HAP-1 (cell line): ENCODE measurements at places on chromosomes 2 and 18.
A peak's percentile ranks its signal among the peaks of the same experiment; 100 is the strongest.

- DNase-seq, result no peak
Observed at GRCh38 chr2:164896634-164897355, 55.2 kb upstream of the COBLL1 start.

DNA sequence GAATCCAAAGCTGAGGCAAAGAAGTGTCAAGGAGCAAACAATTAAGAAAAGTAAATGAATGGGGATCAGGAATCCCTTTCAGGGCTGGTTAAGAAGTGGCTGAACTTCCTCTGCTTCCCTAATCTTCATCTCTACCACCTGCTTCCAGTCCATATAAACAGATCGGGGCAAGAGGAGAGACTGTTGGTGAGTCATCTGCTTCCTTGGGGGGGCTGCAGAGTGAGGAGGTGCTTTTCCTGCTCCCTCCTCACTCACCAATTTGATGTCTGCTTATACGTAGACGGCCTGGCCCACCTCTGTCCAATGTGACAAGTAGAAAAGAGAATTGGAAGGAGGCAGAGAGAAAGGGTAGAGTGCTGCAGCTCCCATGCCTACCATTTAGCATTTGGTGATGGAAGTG, 68.4 kb downstream of the NAB1 start:
- no peak for DNase-seq

DNA sequence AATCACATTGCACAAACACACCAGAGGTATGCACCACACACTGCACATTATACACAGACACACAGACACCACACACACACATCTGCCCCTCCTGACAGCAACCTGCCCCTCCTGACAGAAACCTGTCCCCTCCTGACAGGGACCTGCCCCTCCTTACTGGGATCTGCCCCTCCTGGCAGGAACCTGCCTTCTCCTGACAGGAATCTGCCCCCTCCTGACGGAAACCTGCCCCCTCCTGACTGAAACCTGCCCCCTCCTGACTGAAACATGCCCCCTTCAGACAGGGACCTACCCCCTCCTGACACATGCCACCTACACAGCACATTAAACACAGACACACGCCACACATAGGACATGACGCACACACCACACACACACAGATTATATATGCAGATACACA, 88.9 kb downstream of the PXDN start:
- no peak for DNase-seq

- DNase-seq, result no peak
Observed at GRCh38 chr2:11397513-11397912, 53.1 kb upstream of the ROCK2 start.

- no peak for DNase-seq
Observed at GRCh38 chr2:62321380-62322289, 125.7 kb downstream of the B3GNT2 start.

GRCh38 chr2:159073256-159073655, 104.8 kb downstream of the TANC1 start:
- DNase-seq, result no peak

- peak; percentile 100 for DNase-seq
Observed at GRCh38 chr2:221675201-221675908, 103.3 kb upstream of the EPHA4 start.

- DNase-seq, result no peak
Observed at GRCh38 chr2:149719695-149720094, 132.1 kb upstream of the MMADHC start.

DNA sequence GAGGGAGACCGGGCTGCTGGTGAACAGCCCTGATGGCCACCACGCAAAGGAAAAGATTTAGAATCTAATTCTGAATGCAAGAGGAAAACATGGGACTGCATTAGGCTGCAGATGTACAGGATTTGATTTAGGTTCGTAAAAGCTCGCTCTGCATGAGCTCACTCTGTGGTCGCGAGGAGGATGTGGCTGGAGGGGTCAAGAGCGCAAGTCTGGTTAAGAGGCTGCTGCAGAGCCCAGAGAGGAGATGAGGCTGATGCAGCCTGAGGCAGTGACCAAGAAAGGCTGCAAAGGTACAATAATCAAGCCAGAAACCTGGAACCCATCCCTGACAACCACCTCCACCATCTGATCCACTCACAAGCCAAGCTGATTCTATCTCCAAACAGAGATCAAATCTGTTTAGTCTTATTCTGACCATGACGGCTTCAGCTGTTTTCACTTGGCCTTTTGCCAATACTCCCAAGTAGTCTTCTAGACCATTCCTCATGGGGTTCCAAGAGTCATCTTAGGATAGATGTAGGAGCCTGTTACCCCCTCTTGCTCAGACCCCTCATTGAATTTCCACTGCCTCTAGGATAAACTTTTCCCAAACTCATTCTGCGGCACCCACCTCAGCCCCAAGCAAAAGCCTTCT, 58.9 kb upstream of the ARL4C start:
- DNase-seq, result no peak
